ENCODE measurements at places on chromosomes 4 and X.

- DNase-seq = no peak
Observed at GRCh38 chr4:32106767-32107166, 1386.6 kb downstream of the PCDH7 start.

DNA sequence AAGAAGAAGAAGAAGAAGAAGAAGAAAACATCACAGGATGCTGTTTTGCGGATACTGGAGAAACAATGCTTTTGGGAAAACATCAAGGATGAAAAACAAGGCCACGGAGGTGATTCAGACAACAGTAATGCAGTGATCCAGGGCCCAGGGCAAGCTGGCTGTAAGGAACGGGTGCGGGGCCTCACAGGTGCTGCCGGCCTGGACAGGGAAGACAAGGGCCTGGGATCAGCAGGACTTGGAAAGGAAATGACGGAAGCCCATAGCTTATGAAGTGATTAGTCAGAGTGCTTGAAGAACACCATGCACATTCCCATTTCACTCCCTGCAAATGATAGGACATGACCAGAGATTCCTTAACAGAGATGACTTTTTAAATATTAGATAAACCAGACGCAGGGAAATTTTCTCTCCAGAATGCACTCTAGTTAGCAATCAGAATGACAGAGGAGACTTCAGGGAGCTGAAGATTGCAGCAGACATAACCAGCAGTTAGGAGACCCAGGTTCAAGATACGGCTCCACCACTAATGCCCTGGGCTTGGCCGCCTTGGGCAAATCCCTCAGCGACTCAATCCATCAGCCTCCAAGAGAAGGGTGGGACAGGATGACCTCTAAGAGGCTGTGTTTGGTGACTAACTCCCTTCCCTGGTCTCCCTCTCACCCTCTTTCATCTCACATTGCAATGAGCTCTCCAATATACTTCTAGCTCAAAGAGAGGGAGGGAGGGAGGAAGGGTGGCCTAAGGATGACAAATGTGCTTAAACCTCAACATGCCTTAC lies 54.1 kb downstream of the APBB2 start:
- peak; percentile 91 for DNase-seq

DNA sequence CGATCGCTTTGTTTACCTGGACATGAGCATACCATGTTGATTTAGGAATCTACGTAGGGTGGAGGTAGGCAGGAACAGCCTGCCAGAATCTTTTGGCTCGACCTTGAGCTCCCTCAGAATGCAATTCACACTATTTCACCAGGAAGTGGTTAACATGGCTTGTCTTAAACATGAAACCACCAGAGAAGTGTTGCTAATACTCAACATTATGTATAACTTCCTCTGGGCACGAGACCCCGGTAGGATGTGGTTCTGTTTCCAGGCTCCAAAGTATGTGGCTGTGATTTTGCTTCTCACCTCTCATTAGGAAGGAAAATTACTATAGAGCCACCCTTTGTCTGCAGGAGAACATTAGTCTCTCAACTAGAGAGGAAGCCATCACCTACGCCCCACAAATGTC lies 59.0 kb upstream of the VCX3B start:
- DNase-seq = no peak

GRCh38 chrX:48802089-48802904 lies 430 bp downstream of the HDAC6 start:
- DNase-seq = peak; percentile 81

- DNase-seq = no peak
Observed at GRCh38 chrX:40012868-40013265, 84.9 kb downstream of the BCOR start.

DNA sequence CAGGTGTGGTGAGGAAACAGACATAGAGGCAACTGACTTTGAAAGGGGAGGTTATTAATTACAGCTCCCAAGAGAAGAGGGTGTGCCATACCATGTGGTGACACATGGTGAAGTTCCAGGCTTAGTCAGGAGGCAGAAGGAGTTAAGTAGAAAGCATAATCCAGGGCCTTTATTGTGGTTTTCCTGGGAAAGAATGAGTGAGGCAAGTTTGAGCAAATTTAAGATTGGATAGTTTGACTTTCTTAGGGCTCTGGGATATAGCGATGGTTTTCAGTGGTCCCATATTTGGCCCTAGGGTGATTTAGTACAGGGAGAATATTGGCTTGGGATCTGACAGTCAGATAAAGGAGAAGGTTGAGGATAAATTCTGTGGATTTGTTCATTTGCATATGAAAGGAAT lies 495.9 kb upstream of the FSTL5 start:
- no peak for DNase-seq

DNA sequence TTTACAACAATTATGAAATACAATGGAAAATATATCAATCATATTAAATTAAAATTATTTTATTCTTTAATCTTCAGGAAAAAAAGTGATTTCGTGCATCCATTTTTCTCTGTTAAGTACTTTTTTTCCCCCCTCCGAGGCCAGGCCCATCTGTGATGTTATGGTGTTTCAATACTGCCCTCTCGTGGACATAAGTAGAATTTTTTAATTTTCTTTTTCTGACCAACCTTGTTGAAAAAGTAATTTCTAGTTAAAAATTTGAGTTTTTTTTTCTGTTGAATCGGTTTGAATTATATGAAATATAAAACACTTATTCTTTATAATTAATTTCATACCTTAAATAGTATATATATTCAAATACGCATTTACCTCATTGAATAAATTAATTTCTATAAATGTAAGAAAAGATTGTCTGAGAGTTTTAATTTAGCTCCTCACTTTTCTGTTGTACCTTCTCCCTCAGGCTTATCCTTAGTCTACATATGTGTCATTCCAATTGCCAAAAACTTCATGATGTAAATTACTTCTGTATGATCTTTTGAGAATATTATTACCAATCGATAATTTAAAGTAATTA lies 175.8 kb upstream of the TECRL start:
- DNase-seq = peak; percentile 29

- peak; percentile 10 for DNase-seq
Observed at GRCh38 chrX:12693754-12694153, 97.5 kb upstream of the PRPS2 start.

DNA sequence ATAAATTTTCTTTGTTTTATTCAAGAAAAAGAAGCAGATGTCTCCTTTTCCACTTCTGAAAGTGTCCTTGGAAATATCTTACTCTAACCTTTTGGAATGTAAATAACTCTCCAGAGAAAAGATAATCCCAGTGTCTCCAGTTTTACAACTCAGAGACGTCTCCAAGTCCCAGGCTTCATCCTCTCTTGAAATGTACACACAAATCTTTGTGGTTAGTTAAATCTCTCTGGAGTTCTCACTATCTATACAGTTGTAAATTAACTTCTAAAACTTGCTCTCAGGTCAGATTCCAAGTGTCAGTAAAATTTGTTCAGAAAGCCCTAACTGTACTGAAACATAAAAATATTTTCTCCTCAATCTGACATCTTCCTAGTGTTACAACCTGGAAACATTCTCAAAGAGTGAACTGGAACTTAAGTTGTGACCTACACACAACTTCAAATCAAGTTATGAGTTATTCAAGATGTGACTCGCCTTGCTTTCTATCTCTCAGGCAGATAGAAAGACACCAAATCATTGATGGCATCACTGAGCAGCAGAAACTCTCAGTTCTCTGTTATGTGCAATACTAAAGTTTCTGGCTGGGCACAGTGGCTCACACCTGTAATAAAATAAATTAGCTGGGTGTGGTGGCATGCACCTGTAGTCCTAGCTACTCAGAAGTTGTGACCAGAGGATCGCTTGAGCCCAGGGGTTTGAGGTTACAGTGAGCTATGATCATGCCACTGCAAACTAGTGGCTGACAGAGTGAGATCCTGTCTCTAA lies 284.2 kb downstream of the RCHY1 start:
- DNase-seq = peak; percentile 3

- DNase-seq = no peak
Observed at GRCh38 chrX:107699616-107700015, 71.3 kb downstream of the PRPS1 start.

DNA sequence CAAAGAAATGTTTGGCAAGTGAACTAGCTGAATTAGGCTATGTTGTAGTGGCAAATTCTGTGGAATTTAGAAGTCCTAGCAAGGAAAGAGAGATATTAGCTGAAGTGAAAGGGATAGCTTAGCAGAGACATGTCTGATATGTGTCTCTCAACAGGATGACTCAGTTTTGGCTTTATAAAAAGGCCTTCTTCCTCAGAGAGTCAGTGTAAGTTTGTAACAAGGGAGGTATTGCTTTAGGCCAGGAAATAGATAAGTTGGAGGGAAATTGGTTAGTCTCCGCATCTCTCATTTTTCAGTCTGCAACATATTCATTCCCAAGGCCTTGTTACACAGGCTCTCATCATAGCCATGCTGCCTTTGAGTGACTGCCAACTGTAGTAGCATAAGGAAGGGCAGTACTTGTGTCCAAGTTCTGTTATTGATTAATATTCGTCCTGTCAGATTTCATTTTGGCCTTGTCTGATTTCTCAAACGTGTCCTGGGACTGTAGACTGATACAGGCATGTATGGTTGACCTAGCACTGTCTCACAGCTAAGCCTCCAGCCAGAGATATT lies 4.0 kb downstream of the TMEM164 start:
- peak; percentile 32 for DNase-seq

GRCh38 chrX:77444075-77444474 lies 3.1 kb upstream of the FGF16 start:
- DNase-seq = no peak

DNA sequence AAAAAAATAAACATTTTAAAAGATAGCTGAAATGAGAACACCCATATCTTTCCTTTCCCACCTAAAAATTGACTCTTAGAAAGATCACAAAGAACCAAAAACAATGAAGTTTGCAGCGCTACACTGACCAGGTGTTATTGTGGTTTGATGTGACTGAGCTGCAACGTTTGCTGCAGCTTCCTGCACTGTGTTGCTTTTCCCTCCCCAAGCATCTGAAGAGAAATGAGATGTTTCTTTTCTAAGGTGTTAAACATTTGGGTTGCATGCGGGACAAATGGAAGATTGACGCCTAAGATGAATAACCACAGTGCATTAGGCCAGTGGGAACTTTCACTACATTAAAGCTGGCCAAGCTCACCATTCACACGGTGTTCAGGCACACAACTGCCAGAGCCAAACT lies 8.9 kb downstream of the LEF1 start:
- no peak for DNase-seq
